ENCODE measurements at places on chromosomes 3 and 15.

GRCh38 chr3:141129049-141129448, 77.9 kb downstream of the SPSB4 start:
- DNase-seq = no peak

- no peak for DNase-seq
Observed at GRCh38 chr3:149588909-149589308, 68.9 kb downstream of the WWTR1 start.

- DNase-seq = peak; percentile 93
Observed at GRCh38 chr3:39180546-39181346, 11.6 kb downstream of the XIRP1 start.

GRCh38 chr3:111846717-111847116, 12.3 kb upstream of the PHLDB2 start:
- DNase-seq = no peak

GRCh38 chr15:55649058-55649423, 60.9 kb upstream of the PYGO1 start:
- no peak for DNase-seq

GRCh38 chr3:158152186-158152585, 42.3 kb downstream of the RSRC1 start:
- peak; percentile 47 for DNase-seq

DNA sequence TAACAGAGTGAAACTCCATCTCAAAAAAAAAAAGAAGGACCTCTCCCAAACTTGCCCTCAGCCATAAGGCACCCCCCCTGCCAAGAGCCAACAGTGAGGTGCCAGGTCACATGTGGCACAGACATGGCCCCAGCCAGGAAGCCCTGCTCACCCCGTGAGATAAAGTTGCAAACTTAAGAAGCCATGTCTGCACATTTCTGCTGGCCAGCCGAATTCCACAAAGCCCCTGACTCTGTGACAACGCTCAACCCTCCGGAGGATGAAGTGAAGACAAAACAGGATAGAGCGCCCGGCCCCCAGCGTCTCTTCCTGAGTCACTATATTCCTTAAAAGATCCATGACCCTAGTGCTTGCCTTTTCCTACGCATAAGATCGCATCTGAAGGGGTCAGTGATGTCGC, 188.1 kb downstream of the XXYLT1 start:
- no peak for DNase-seq

DNA sequence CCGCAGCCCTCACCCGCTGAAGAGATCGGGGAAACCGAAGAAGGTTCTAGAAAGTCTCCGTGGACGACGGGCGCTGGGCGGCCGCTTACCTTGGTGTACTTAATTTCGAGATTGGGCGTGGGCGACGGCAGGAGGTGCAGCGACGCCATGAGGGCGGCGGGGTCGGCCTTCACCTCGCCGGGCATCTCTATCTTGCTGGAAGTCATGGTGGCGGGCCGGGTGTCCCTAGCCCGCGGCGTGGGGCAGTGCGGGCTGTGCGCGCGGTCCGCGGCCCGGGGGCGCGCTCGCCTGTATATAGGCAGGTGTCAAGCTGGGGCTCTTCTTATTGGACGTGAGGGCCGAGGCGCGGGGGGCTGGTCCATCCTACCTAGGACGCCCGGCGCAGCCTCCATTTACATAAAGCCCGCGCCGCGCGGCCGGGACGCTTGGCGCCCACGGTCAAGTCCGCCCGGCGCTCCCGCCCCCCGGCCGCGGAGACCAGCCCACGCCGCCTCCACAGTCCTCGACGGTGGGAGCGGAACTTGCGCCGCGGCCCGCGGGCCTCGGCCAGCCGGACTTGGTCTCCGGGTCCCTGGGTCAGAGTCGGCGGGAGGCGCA, at the start of gene ALDH1A2:
TSS of gene ALDH1A2 (minus strand) at position 267 of the 597 bp plus-strand sequence. CDS start at position 206, 61 bp downstream.
- DNase-seq = no peak

- DNase-seq = peak; percentile 39
Observed at GRCh38 chr3:14767245-14768051, 51.3 kb upstream of the FGD5 start.

GRCh38 chr3:192897005-192897404, 20.7 kb downstream of the MB21D2 start:
- DNase-seq = no peak

DNA sequence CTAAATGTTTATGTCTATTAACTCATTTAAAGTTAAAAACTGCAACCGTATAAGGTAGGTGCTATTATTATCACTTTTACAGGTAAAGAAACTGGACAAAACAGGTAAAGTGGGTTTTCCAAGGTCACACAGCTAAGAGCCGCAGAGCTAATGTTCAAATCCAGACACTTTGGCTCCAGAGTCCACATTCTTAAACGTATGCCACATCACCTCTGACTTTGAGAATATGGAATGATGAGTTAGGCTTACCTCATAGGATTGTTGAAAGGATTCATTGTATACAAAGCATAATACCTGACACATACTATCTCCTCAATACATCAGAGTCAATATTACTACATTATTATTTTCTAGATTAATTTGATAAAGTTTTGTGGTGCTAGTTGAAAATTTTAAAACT, 240.9 kb upstream of the STT3B start:
- DNase-seq = no peak

DNA sequence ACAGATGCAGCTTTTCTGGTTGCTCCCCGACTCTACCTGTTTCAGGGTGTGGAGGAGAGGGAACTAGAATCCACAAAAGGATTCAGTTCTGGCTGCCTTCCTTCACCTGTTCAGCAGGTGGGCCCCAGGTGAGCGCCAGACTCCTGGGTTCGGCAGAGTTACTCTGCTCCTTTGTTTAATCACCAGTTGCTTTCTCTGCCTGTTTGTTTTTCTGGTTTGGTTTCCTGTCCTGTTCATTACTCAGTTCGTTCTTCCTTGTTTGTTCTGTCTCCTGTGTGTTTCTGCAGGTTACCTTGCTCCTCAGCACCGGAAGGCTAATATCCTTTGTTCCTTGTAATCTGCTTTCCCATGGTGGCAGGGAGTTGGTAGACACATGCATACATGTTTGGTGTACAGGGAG, 508.5 kb upstream of the ATP11B start:
- DNase-seq = no peak

DNA sequence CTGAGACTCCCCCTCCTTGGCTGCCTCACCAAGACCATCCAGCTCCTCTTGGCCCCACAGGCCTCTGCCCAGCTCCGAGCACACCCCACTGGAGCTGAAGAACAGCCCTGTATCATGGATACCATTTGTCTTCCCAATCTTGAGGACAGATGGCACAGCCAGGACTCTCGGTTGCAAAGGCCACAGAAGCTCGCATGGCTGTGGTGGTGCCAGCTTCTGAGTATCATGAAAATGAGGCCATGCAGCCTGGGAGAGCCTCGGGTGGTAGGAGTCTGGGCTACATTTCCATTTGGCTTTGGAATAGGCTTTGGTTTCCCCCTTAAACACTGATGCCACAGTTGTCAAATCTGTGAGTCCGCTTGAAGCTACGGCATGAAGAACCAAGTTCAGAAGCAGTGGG, 106.6 kb downstream of the SEMA5B start:
- DNase-seq = no peak

GRCh38 chr15:79702621-79703020, 194.2 kb downstream of the MTHFS start:
- no peak for DNase-seq

DNA sequence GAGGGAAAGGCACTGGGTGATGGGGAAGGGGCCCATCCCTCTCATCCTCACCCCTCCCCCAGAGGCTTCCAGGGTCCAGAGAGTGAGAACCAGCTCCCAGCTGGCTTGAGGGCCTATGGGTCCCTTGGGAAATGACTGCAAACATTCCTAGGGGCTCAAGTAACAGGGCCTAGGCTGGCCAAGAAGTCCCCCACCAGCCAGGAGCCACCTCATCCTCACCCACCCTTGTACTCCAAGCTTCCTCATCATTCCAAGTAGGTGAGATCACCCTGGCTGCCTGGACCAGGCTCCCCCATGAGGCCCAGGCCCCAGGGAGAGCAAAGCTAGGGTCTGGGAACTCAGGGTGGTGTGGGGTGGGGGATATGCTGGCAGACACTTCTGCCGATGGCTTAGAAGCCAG, 14.8 kb downstream of the LOXL1 start:
- DNase-seq = no peak

DNA sequence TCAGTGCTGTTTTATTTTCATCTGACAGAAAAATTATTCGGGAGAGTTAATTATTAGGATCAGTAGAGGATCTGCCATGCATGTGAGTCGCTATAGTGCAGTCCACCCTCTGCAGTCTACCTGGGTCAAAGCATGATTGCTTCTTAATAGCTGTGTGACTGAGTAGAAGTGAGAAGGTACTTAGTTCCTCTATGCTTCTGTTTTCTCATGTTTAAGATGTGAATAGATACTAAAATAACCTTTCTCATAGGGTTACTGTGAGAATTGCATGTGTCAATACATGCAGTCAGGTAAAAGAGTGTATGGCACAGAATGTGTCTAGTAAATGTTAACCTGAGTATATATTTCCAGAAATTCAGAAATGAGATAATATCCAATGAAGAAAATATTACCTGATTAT, 435.7 kb downstream of the NAALADL2 start:
- no peak for DNase-seq

DNA sequence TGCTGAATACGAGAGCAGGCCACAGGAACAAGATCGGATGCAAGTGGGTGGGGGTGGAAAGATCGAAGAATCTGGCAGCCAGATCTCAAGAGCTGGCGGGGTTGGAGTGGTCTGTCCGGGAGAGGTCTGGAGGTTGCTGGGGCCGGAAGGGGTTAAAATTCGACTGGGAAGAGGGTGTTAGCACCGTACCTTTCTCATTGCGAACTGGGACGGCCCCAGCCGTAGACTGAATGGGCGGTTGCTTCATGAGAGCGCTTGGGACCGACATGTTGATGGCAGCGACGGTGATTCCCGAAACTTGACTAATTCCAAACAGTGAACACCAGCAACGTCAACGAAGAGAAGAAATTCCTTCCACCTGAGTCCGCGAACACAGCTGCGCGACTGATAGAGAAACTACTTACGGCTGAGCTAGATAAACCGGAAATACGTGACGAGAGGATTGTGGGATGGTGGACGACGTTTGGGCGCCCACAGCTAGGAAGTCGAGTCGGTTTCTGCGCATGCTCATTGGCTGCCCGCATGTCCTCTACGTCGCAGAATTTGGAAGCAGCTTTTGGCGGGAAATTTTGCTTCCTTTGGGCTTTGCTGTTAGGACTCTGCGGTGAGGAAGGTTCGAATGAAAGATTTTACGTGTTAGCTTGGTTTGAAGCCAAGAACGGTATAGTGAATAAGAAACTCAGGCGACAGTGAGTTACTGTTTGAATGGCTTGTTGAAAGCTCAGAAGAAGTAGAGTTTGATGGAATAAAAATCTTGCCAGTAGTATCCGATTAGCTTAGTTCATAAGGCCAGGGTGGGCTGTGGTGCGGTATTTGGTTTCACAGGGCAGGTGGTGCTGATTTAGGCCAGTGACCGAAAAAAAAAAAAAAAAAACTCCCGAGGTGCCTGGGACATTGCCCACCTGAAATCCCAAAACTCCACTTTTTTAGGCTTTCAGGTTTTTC, at the start of gene MFAP1:
TSS of gene MFAP1 (minus strand) at position 389 of the 945 bp plus-strand sequence. CDS start at position 268, 121 bp downstream.
- peak; percentile 96 for DNase-seq

DNA sequence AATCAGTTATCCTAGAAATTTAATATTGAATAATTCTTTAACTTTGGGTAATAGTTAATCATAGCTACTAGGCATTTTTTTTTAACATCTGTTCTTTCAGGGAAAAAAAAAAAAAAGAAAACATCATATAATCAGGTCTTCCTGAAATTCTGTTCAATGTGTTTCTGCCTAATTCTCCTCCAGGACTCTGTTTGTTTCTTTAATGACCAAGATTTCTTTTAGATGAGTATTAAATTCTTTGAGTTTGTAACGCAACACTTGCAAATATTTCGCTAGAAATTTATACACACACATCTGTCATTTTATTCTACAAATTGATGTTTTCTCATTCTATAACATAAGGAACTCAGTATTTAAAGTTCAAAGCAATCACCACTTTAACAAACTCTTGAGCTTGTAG, 56.7 kb downstream of the ALCAM start:
- DNase-seq = no peak

DNA sequence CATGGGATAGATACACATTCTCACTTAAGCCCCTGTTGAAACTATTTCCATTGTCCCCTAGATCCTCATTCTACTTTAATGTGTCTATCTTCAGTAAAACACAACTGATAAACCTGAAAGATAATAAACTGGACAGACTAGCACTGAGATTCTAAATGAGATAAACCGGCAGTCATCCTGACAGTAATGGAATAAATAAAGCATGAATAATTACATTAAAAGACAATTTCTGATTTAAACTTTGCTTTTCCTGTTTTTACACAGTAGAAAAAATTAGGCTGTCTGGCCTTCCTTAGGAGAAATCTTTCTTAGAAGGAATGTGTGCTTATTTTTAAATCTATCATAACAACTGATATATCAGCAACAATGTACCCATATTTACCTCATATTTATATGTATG, 232.4 kb downstream of the FHIT start:
- no peak for DNase-seq

DNA sequence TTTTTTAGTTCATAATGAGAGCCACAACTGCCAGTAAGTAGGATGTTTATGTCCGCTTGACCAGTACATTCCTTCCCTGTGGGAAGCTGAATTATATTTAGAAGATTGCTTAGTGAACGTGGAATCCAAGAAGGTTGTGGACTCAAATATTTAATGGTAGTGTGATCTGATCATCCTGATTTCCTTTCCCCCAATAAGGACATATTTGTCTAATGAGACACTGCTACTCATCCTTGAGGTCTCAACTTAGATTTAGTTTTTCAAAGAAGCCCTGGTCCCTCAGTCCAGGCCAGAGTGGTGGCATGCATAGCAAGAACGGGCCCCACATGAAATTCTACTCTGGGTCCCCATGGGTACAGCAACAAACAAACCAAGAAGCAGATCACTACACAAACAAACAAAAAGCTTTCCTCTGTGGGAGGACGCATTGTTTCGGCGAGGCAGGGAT, 60.8 kb downstream of the USP13 start:
- no peak for DNase-seq

- no peak for DNase-seq
Observed at GRCh38 chr3:120052225-120052624, 42.0 kb downstream of the GSK3B start.

DNA sequence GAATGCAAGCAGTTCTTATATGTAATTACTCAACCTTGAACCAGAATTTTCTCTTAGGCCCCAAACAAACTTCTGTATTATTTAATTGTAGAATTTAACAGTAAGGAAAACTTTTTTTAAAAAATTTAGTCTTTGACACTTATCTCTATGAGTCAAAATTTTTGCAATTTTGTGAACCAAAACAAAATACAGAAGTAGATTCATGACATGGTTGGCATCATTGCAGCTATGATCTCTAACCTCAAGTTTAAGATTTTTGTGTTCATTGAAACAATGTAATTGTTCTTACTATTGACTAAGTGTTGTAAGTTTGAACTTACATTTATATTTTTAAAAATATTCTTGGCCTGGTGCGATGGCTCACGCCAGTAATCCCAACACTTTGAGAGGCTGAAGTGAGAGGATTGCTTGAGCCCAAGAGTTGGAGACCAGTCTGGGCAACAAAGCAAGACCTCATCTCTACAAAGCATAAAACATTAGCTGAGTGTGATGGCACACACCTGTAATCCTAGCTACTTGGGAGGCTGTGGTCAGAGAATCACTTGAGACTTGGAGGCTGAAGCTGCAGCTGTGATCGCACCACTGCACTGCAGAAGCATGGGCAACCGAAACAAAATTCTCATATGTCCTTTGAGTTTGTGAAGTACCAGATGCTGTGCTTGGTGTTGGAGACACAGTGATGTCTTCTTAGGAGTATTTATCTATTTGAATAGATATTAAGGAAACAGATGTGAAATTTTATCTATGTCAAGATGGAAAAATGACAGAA, 39.7 kb downstream of the STT3B start:
- no peak for DNase-seq

- DNase-seq = no peak
Observed at GRCh38 chr3:139230391-139230790, 113.4 kb upstream of the MRPS22 start.
